ENCODE measurements at places on chromosomes 3 and 15.
A peak's percentile ranks its signal among the peaks of the same experiment; 100 is the strongest.

DNA sequence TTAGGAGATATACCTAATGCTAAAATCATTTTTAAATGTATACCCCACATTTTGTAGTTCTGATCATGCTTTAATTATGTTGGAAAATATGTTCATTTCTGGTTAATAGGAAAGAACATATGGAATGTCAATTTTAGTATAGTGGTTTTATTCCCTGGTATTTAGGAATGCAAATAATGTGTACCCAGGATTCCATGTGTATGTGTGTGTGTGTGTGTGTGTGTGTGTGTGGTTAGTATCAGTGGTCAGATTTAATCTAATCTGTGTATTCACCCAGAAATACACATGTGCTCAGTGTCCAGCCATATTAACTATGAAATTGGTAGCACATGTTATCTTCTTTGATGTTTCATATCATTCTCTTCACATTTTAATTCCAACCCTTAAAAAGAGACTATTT, 233.5 kb upstream of the DCBLD2 start:
- no peak for DNase-seq

- no peak for DNase-seq
Measured at GRCh38 chr3:182690172-182690571, 103.1 kb upstream of the ATP11B start.

DNA sequence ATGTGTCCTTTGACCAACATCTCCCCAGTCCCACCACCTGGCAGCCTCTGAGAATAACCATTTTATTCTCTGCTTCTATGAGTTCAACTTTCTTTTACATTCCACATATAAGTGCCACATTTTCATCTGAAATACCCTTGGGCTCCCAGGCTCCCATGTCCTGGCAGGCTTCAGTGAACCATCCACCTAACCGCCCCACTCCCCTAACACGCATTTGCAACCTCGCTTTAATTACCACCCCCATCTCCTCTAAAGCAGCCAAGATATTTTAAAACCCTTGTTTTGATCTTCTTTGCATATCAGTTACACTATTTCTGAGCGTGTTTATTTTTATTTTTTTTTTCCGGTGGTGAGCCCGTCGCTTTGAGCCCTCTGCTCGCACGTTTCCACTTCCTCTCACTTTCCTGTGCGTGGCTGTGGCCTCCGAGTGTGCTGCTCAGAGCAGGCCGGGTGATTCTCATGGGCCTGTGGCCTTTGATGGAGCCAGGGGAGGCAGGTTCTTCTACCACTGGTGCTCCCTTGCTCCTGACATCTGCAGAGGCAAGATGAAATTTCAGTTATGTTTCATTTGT, 195.4 kb upstream of the LPP start:
- no peak for DNase-seq

GRCh38 chr3:111321786-111322185, 220.2 kb upstream of the CD96 start:
- DNase-seq: peak; percentile 59

DNA sequence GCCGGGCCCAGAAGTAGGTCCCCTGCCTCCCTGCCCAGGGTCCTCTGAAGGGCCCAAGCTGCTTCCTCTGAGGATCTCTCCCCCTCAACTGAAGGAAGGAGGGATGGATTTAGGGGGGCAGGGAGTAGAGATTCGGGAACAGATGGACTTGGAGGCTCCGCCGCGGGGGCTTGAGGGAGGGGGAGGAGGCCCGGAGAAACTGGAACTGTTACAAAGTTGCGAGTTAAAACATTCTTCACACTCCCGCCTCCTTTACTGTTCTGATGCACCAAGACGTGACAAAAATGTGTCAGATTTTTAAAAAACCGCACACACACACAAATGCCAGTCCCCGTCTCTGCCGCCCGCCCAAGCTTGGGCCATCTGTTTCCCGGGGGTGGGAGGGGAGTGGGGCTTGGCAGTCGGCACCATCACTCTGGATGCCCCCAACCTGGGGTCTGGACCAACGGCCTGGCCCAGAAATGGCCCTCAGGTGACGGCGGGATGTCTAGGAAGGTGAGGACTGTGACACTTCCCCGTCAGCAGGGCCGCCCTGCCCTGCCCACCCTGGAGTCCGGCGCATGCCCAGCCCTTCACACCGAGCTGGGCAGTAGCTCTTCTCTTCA, 25.0 kb upstream of the LINGO1 start:
- no peak for DNase-seq

- DNase-seq: no peak
Measured at GRCh38 chr3:108103886-108104797, 13.3 kb upstream of the CD47 start.

- peak; percentile 25 for DNase-seq
Measured at GRCh38 chr3:52851348-52851747, 16.5 kb upstream of the MUSTN1 start.

DNA sequence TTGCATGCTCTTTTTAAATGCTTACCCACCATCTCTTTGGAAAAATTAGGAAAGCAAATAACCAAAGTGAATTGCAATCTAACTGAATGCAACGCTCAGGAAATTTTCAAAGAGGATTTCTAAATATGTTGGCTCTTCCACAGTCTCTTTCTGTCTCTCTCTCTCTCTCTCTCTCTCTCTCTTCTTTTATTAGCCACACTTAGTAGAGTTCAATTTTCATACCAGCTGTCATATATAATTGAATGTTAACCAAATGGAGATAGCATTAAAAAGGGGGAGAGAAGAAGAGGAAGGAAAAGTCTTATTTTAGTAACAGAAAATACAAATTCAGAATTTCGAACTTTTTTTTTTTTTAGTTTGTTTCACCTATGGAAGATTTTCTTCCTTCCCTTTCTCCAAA, 235.9 kb upstream of the GBE1 start:
- no peak for DNase-seq

- DNase-seq: peak; percentile 55
Measured at GRCh38 chr3:70737666-70738290, 425.3 kb upstream of the MDFIC2 start.

- no peak for DNase-seq
Measured at GRCh38 chr15:58465866-58466517, 34.2 kb downstream of the LIPC start.

DNA sequence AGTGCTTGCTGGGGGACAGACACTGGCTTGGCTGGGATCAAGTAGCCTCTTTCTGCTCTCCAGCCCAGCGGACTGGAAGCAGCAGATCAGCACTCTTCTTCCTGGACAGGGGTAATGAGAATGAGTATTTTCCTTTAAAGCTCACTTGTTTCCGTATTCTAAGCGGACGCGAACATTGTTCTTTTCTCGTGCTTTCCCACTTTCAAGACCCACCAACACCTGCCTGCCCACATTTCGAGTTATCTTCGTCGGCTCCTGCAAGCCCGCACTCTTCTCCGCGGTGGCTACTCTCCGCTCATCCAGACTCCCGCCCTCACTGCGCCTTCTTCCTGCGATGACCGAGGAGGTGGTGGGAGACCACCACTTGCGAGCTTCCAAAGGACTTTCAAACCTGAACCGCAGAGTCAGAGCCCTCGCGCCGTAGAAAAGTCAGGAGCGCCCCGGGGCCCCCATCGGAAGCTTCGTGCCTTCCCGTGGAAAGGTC, 1.6 kb upstream of the PPM1L start:
- DNase-seq: no peak

- no peak for DNase-seq
Measured at GRCh38 chr3:8436661-8437287, 64.8 kb upstream of the LMCD1 start.

DNA sequence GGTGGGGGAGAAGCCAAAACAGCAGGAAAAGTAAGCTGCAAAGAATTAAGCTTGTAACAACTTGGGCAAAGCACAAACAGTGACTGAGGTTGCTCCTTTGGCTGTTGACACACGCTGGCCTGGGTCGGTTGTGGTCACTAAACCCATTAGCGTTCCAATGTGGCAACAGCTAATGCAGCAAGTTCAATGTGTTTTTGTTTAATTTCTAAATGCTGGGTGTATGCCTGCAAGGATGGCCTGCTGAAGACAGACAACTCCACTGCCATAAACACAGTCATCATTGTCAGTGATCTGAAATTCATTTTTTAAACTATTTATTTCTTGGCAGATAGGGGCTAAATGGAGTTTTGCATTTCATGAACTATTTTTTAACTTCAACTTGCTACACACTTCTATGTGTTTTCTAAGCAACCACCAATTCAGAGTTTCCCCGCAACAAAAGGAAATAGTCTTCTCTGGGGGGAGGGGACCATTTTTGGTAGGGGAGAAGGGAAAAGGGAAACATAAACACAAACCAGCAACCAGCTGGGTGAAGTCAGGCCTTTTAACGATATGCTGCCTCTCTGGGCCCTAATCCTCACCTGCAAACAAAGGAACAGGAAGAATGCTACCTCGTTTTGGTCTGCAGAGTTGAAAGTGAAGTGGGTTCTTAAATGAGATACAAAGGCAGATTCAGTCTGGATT, 34.8 kb upstream of the WNT5A start:
- no peak for DNase-seq

- peak; percentile 63 for DNase-seq
Measured at GRCh38 chr3:32569540-32570420, 878 bp downstream of the DYNC1LI1 start.

- DNase-seq: peak; percentile 62
Measured at GRCh38 chr3:20040548-20041196, 426 bp downstream of the KAT2B start.

- no peak for DNase-seq
Measured at GRCh38 chr15:65569728-65570127, 39.5 kb downstream of the HACD3 start.

GRCh38 chr3:43468133-43468532, 153.7 kb downstream of the ANO10 start:
- no peak for DNase-seq

- DNase-seq: no peak
Measured at GRCh38 chr3:179671747-179672242, 19.0 kb downstream of the USP13 start.

DNA sequence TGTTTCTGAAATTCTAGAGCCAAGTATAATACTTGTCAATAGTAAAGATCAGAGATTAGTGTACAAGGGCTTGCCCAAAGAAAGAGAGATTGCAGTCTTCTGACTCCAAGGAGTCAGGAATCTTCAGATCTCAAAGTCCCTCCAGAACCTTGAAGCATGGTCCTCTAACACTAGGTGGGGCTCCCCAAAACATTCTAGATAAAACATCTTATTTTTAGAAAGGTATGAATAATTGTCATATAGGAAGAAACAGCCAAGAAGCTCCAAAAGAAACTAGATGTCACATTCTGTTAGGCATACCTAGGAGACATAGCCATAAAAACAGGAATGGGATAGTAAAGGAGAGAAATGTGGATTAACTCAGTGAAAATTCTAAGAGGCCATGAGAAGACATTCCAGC, 10.7 kb downstream of the MUC13 start:
- DNase-seq: no peak

- DNase-seq: no peak
Measured at GRCh38 chr3:194268654-194269512, 82.2 kb downstream of the CPN2 start.

DNA sequence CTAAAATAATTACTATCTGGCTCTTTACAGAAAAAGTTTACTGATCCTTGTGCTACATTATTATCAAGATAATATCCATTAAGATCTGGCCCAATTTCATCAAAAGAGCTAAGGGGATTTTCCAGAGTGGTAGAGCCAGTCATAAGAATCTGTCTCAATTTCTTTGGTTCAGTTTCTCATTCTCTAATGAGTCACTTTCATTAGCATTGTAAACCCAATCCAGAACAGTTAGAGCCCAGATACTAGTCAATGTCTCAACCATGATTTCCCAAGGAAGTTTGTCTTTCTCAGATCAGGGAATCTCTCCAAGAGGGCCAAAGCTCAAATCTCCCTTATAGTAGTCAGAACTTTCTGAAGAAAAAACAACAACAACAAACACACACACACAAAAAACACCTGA, 131.1 kb upstream of the PPP2R3A start:
- no peak for DNase-seq

- no peak for DNase-seq
Measured at GRCh38 chr3:8485141-8485870, 16.3 kb upstream of the LMCD1 start.

DNA sequence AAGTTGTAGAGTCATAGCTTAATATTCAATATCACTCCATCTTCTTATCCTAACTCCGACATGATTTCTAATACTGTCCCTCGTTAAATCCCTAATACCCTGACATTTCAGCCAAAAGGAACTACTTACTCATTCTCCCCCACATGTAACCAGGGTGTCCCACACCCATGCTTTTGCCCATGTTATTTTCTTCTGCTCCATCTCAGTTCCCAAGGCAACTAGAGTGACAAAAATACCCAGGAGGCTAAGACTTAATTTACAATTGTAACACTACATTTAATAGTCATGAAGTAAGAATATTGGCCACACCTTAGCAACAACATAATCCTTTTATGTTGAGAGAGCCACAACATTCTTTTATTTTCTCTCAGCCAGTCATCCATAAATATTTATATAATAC, 248.5 kb upstream of the TGFBR2 start:
- DNase-seq: no peak

DNA sequence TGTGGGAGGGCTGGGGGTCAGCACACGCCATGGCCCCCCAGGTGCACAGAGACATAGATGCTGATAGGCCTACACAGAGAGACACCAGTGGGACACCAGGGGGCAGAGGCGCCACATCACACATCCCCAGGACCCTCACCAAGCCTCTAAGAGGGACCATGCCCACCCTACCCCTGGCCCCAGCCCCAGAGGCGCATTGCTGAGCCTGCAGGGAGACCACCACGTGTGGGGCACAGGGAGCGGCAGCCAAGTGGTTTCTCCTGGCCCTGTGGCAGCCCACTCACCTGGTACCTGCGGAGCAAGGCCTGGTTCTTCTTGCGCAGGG, 1.2 kb downstream of the CCDC9B start:
- DNase-seq: no peak

Measured in NCI-H2029 (cell line).